ENCODE measurements at places on chromosomes 6 and 20.

DNA sequence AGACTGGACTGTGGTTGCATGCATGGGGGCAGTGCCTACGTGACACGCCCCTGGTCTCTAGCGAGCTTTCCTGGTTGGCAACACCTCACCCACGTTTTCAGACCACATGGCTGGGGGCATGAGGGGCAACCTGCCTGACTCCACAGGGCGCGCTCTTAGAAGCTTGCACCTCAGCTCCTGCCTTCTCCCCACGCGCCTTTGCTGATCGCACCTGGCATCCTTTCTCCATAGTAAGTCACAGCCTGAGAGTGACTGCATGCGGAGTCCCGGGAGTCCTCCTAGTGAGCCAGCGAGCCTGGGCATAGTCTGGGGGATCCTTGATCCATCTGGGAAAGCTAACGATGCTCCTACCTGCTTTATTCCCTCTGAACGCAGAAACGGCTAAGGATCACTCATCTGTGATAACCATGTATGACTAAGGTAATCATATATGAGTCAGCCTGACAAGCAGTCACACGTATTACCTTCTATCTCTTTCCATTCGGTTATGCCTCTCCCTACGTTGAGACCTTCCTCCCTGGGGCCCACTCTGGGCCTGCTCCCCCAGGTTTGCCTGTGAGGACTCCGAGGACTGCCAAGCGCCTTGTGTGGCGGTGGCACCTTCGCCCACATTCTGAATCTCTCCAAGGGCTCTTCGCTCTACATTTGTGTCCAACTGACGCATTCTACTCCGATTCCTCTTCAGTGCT is 4.5 kb downstream of the TCFL5 start:
- no peak for DNase-seq

- no peak for DNase-seq
Measured at GRCh38 chr6:3726421-3726820, 25.1 kb downstream of the PXDC1 start.

- DNase-seq = no peak
Measured at GRCh38 chr6:148747471-148748165, 788 bp downstream of the UST start.

- DNase-seq = no peak
Measured at GRCh38 chr6:134706153-134706552, 243.7 kb downstream of the ALDH8A1 start.

GRCh38 chr6:21740376-21741124 is 147.0 kb downstream of the SOX4 start:
- no peak for DNase-seq

- no peak for DNase-seq
Measured at GRCh38 chr6:116443105-116443504, 18.1 kb upstream of the CALHM6 start.

GRCh38 chr6:84227044-84227433 is 404 bp downstream of the CEP162 start:
- DNase-seq = no peak

DNA sequence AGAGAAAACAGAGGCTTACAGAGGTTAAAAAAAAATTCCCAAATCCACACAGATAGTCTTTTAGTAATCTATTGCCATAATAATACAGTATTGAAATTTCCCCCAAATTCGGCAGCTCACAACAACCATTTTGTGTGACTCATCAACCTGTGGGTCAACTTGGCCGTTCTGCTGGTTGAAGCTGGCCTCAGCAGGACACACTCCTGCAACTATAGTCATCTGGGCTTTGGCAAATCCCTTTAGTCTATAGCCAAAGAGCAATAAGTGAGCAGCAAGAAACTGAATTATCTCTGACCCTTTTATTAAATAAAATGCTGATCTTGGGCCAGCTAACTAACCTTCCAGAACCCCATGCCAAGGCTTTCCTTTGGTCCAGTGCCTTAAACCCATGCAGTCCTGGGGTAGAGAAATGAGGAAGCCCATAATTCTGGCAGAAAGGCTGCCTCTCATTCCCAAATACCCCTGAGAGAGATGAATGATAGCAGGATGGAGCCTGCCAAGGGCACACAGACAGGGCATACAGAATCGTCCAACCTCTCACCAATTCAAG is 17.2 kb upstream of the SNAP25 start:
- DNase-seq = no peak

- peak; percentile 67 for DNase-seq
Measured at GRCh38 chr6:146543211-146543939, at the start of gene RAB32. TSS of gene RAB32 (plus strand) at chr6:146543833. CDS start at chr6:146543872, 39 bp downstream.

All from cortex of kidney (tissue), 1 donor.